Activated T-helper 2 cell treated with anti-CD3 and anti-CD28 coated beads, Interferon-gamma antibody, Interleukin-2, Interleukin-4, amounts not matched to agents 10 μg/mL and 5 μg/mL and 100 μg/mL, durations not matched to agents 14 hours and 24 hours and 36 hours (primary cell): ENCODE measurements at places on chromosomes 1 and 21. TPM values are rescaled to one million over a fixed set of nuclear protein-coding genes. Genes with fewer than 3 reads are reported as not detected.

GRCh38 chr1:203701606-203702005 lies 63.4 kb upstream of the LAX1 start:
- no peak for DNase-seq

DNA sequence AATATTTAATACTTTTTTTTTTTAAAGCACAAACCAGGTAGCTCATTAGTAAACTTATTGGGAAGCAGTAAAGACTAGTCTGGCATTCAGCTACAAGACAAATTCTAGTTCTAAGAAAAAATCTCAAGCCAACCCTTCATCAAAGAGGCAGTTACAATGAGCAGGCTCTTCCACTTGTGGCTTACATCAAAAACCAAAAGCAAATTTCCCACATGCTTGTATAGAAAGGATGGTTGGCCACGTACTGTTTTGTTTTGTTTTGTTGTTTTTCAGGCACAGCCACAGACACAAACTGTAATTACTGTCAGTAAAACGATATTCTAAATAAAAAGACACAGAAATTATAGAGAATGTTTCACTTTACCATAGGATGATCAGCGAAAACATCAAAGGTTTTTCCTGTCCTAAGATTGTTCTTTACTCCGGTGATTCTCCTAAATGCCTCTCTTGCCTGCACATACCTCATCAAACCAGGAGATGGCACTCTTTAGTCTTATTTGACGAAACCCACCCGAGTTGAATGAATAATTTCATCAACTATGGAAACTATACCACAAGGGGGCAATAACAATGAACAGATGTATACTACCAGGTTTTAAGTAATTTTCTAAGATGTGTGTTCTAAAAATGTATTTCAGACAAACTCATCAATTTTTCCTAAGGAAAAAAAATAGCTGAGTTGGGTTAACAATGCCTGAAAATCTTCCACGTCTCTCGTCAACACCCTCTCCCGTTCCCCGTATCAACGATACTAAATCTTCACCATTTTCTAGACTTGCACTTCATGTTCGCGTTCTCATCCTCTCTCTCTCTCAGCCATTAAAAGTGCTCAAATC lies 26.9 kb downstream of the RPL5 start:
- peak; percentile 45 for DNase-seq

DNA sequence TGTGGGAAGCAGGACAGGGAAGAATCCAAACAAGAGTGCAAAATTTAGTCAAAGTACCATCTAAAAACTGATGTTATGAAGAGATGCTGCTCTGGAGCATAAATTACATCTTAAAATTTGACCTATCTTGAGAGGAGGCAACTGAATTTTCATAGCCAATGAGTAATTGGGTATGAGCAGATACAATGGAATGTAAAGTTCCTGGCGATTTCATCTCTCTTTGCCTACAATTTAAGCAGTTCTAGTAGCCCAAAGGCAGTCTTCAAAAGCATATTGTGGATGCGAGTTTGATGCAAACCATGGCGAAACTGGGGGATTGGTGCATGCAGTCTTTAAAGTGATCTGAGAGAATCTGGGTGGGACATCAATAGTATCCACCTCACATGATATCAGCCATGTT lies 1265.9 kb downstream of the BRINP3 start:
- DNase-seq = no peak

- no peak for DNase-seq
Measured at GRCh38 chr1:245181158-245181517, 26.4 kb downstream of the KIF26B start.

DNA sequence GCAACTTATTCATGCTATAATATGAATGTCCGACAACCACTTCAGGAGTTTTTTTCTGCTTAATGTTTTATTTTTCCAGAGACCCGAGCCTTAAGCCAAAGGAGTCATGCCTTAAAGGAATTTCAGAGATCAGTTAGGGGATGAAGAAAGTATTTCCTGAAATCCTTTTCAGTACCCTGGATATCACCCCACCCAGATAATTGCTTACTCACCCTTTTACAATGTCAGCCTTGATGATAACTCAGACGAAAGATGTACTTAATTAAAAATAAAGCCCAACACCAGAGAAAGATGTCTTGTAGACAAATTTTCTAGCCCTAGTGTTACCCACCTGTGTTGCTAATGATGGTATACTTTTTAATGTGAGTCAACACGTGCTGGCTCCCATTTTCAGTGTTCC lies 124.1 kb downstream of the XCL2 start:
- DNase-seq = no peak

The CHIA gene
- total RNA-seq = not detected in 2 replicates

The RNF186 gene
- not detected in 2 replicates for total RNA-seq

GRCh38 chr1:238343852-238344251 lies 453.1 kb upstream of the ZP4 start:
- no peak for DNase-seq

- DNase-seq = no peak
Measured at GRCh38 chr1:26221094-26221493, 12.9 kb upstream of the CEP85 start.

The OR14I1 gene
- not detected in 2 replicates for total RNA-seq
